ENCODE measurements at places on chromosomes 13 and 19. TPM values are rescaled to one million over a fixed set of nuclear protein-coding genes. Genes with fewer than 3 reads are reported as not detected.

DNA sequence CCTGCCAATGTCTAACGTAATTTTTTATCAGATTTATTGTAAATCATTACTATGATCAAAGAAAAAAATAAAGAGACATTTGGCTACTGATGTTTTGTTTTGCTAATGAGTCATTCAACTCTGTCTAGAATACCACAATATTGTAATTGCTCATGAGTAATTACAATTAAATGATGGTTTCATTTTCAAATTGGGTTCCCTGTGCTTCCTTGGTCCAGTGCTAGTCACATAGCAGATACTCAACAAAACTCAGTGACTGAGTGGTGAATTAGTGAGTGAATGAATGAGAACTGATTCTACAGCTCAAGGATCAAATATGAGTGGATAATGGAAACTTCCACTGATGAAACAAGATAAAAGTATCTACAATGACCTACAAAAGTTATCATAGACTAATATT lies 304.7 kb downstream of the POU4F1 start:
- DNase-seq = no peak

DNA sequence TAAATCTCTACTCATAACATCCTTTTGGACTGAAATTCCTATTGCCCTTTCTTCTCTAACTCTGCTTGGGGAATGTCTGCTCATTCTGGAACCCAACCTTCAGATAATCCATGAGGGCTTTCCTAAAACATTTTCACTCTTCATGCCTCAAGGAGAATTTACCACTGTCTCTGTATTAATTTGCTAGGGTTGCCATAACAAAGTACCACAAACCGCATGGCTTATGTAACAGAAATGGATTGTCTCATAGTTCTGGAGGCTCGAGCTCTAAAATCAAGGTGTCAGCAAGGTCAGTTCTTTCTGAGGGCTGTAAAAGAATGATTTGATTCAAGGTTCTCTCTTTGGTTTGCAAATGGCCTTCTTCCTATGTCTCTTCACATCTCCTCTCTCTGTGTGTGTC lies 209.7 kb downstream of the LACC1 start:
- no peak for DNase-seq

Gene CCDC169
- not detected for total RNA-seq

- peak; percentile 77 for DNase-seq
Observed at GRCh38 chr13:109135018-109135417, 505.6 kb downstream of the MYO16 start.

Data from Karpas-422 (cell line).